ENCODE measurements at places on chromosomes 5 and 9.
A peak's percentile ranks its signal among the peaks of the same experiment; 100 is the strongest.

- no peak for DNase-seq
Measured at GRCh38 chr9:135705376-135705775, 3.4 kb downstream of the KCNT1 start.

- DNase-seq, result no peak
Measured at GRCh38 chr5:132473668-132474067, 16.9 kb downstream of the IRF1 start.

- no peak for DNase-seq
Measured at GRCh38 chr9:105083256-105083655, 155.3 kb upstream of the ABCA1 start.

DNA sequence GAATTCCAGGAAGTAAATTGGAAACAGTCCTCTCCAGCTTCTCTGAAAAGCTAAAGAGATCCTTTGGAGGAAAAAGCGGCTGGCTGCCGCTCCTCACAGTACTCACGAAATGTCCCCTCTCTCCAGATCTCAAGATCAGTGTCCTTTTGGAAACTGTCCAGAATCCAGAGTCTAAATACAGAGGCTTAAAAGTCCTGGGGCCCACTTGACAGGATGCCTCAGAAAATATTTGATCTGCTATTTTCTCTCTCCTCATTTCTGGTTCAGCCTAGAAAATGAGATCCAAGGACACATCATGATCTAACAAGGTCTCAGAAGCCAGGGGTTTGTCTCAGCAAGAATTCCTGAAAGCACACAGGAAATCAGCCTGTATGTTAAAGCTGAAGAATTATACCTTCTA lies 7.2 kb downstream of the C1QTNF2 start:
- DNase-seq, result peak; percentile 23

DNA sequence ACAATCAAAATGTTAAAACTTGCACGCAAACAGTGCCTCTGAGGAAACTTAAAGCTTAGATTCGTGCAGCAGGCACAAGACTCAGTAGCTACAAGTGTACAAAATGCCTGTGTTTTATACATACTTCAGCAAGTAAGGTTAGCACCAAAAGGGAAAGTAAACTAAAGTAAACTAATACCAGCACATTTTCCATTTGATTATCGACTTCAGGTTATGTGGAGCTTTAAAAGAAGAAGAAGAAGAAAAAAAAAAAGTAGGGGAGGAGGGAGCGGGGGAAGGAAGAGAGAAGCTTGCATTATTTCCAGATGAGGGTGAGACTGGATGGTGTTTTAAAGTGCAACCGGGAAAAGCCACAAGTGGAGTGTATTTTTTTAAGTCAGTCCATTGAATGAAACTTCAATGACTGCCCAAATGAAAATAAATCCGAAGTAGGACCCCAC lies 596 bp upstream of the ADAMTS6 start:
- peak; percentile 67 for DNase-seq

GRCh38 chr5:159209438-159210209 lies at the start of gene RNF145:
Gene RNF145 (minus strand): TSS chr5:159209553. CDS start chr5:159203617, 5,936 bp downstream.
- DNase-seq, result peak; percentile 87

DNA sequence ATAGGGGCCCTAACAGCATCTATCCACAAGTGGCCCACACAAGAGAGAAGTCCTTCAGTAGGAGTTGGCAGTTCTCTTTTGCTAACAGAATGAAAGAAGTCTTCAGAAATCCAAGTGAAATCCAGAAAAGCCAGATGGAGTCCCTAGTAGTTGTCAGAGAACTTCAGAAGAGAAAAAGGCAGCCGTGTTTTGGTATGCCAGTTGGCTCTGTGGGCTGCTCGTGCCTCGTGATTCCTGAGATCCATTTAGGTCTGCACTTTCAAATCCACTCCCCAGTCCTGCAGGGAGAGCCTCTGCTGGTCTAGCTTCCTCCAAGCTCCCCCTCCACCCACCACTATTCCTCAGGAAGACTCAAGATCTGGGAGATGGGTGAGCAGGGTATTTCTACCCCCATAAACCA lies 69.0 kb downstream of the CFAP90 start:
- DNase-seq, result no peak

GRCh38 chr5:93151121-93151520 lies 429.9 kb downstream of the NR2F1-AS1 start:
- peak; percentile 23 for DNase-seq

- DNase-seq, result no peak
Measured at GRCh38 chr5:56085193-56085592, 90.4 kb upstream of the IL6ST start.

DNA sequence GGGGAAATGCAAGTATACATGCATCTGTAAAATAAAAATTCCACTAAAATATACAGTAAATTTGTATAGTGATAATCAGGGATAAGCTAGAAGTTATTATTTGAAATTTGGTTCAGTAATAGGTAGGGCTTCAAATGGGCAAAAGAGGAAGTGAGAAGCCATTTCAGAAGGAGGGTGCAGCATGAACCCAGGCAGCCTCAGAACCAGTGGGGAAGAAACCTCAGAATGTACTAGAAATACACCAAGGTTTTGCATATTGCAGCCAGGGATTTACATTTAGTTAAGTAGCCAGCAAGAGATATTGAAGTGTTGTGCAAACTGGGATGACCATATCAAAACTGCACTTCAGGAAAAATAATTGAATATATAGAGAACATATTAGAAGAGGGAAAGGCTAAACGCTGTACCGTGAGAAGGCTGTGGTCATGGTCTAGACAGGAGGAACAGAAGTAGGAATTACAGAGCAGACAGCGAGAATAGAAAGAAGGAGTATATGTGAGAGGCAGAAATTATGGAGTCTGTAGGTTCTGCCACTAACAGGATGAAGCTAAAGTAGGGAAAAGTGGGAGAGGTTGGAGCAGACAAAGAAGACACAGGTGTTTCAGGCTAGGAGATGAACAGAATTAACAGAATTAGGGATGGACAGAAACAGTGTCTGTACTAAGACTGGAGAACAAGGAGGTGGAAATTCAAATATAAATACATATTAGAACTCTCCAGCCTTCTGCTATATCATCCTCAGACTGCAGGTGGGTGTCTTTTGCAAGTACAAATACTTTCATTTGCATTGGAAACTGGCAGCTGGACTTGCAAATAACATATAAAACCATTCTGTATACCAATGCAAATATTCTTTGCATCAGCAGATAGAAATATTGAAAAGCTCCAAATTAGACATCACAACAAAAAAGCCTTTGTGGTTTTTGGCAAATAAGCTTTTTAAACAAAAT lies 335.6 kb downstream of the ZNF608 start:
- peak; percentile 4 for DNase-seq

GRCh38 chr5:80128141-80128540 lies 93.0 kb downstream of the THBS4 start:
- DNase-seq, result peak; percentile 51

DNA sequence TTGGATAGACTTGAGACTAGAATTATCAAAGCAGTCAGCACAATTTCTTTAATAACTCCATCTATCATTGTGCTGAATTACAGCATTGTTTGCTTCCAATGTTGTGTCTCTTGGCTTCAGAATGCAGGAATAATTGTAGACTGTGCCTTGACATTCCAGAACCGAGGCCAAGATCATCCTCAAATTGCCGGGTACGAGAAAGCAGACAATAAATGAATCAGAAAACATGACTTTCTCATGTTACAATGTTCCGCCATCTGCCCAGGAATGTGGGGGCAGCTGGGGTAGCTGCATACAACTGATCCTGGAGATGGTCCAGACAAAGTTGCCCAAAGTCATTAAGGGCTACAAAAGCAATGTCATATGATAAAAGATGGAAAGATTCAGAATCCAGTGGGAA lies 206.2 kb upstream of the SGCD start:
- peak; percentile 79 for DNase-seq

GRCh38 chr9:23743036-23743435 lies 83.0 kb downstream of the ELAVL2 start:
- DNase-seq, result no peak

DNA sequence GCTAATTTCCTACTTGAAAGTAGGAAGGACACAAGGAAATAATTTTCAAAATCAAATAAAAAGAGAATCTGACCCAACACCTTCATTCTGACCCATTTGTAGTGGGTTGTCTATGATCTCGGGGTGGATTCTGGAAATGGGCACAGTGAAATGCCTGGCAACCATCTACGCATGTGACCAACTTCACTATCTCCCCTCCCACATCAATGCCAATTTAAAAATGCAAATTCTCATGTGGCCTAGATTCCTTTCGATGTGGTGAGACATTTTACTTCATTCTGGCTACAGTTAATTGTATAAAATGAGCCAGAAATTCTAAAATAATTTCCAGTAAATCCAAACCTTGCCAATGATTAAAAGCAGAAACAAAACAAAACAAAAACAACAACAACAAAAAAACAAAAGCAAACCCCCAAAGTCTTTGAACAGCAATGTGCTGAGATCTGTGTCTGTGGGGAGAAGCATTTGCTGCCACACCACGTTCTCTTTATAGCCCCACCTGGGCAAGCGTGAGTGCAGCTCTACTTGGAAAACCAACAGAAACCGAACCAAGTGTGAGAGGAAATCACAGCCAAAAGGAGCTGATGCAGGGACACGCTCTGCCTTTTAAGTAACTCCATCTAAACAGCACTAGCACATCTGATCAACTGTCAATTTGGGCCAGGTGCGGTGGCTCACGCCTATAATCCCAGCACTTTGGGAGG lies 59.0 kb downstream of the USP20 start:
- no peak for DNase-seq

DNA sequence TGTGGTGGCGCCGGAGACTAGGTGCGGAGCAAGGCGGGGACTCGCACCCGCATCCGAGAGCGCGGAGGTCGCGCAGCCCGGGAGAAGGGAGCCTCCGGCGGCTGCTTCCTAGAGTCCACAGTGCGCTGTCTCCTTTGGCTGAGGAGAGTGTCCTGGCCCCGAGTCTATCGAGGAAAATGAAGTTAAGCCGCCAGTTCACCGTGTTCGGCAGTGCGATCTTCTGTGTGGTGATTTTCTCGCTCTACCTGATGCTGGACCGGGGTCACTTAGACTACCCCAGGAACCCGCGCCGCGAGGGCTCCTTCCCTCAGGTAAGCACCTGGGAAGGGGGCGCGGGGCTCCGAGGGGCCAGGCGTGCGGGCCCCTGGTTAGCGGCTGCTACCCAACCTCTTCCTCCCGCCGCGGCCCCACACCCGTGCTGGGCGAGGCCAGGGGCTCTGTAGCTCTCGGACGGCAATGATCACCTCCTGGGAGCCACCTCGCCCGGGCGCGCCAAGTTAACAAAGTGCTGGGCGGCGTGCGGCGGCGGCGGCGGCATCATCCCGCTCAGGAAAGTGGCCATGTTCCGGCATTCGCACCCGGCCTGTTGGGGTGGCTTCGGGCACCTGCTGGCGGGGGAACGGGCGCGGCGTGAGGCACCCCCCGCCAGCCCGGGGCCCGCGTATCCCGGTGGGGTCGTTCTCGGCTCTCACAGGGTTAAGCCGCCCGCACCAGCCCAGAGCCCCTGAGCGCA lies 681 bp downstream of the MAN2A1 start:
- DNase-seq, result no peak

DNA sequence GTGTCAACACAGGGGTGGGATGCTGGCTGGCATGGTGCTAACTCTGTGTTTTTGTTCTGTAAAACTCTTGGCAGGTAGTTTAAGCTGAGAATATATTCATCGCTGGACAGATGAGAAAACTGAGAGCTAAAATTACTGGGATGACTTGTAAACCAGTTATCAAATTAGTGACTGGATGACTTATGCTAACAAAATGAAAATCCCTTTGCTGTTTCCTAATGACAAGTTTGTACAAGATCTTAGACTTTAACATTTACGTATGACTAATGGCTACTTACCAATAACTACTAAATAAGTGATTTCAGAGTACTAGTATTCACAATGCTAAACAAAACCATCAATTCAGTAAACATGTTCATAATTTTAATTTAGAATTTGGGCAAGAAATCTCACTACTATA lies 854.8 kb upstream of the ARRDC3 start:
- no peak for DNase-seq

GRCh38 chr5:39843767-39844166 lies 419.0 kb upstream of the DAB2 start:
- no peak for DNase-seq

DNA sequence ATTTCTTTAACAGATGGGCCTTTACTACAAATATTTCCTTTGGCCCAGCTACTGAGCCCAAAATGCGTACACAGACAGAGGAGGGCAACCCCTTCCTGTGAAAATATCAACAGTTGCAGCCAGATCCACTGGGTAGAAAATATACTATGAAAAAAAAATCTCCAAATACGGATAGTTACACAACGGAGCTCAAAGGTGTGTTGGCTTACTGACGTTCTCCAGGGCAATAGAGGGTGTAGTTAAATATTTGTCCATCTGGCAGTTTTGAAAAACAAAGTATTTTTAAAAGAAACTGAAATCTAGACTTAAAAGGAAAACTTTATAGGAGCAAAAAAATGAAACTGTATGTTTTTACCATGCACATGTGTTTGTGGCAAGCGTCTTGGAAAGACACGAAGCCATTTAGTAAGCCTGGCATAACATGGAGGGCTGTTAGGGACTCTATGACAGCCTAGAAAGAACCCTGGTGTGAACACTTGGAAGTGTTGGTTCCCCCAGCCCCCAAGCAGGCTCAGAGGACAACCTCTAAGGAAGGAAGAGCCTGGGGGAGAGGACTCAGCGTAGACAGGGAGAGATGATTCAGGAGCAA lies 157.8 kb upstream of the TRPM3 start:
- DNase-seq, result no peak

GRCh38 chr9:21465859-21466518 lies 16.1 kb downstream of the IFNE start:
- DNase-seq, result peak; percentile 59

- peak; percentile 1 for DNase-seq
Measured at GRCh38 chr9:21155501-21155900, 11.0 kb downstream of the IFNA21 start.

DNA sequence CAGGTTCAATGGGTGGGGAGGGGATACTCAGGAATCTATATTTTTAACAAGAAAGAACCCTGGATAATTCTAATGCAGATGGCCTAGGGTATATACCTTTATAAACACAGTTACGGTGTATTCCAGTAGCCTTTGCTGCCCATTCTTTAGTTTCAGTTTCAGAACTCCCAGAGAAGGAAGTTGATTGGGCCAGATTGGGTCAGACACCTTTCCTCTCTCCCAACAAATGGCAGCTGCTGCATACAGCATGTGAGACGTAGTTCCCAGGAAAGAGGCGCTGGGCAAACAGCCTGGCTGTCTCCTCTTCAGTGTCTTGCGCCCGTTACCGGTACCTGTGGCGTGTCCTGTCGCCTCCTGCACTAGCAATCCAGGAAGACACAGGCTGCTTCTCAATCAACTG lies 20.4 kb downstream of the ACO1 start:
- no peak for DNase-seq

DNA sequence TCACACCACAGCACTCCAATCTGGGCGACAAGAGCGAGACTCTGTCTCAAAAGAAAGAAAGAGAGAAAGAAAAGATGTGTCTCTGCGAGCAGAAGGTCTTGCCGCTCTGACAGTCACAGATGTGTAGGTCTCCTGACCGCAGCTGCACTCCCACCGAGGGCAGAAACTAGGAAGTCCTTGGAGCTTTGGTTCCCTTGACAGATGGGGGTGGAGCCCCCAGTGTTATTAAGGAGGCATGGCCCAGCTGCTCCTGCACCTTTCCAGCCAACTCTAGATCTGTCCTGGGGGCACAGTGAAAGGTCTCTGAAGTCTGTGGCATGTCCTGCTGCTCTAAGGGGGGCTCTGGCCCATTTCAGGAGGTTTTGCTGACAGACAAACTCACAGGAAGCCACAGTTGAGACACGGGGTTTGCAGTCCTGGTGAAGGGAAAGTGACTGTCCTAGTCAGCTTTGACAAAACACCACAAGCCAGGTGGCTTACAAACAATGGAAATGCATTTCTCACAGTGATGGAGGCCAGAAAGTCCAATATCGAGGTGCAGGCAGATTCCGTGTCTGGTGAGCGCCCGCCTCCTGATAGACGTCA lies 9.0 kb upstream of the DIPK1B start:
- DNase-seq, result no peak
